ENCODE measurements at places on chromosomes 2 and 18. TPM values are rescaled to one million over a fixed set of nuclear protein-coding genes. Genes with fewer than 3 reads are reported as not detected.

DNA sequence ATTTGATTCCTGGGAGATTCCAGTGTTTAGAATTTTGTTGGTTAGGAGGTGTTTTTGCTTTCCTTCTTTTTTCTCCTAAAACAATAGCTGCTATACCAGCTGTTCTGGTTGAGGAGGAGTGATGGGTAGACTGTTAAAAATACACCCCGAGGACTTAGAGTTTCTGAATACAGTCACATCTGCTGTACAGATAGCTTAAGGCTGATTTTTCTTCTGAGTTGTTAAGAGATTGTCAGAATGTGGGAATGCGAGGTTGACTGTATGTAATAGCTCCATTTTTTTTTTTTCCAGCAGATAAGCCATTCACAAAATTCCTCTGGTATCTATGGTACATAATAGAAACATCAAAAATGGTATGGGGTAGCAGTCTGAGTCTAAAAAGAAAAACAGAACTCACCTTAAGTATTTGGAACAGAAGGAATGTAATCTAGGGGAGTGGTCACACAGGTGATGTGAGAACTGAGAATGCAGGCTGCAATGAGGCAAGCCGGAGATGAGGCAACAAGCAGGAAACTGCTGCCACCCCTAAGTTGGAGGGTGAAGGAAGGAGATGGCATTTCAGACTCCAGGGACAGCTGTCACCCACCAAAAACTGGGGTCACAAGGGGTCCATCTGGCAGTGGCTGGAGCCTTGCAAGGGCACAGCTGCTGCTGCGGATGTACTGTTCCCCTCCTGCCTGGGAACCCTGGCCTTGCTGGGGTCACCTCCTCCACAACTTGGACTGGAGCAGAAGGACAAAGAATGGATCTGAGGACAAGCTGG lies 2.4 kb downstream of the DGKD start:
- DNase-seq: no peak

DNA sequence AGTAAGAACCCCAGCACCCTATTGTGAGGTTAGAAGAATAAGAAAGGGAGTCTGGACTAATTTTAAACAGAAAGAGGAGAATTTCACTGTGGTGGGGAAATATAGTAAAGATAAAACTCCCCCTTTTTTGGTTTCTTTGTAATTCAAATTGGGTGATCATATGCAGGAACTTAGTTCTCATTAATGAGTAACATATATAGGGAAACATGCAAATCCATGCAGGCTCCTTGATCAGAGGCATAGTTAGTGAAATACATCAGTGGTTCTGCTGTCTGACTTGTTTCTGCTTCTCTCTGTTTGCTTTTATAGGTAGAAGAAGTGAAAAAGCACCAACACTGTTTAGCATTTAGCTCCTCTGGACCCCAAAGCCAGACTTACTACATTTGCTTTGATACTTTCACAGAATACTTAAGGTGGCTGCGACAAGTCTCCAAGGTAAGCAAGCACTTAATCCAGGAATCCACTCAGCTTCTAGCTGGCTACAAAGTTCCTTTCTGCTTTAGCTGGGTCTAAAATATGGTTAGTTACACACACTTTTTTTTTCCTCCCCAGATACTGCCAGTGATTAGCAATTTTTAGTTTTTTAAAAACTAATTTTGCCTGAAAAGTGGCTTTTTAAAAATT lies 123.2 kb downstream of the PHLPP1 start:
- DNase-seq: no peak

GRCh38 chr2:44778671-44779476 lies 162.6 kb upstream of the SIX3 start:
- DNase-seq: no peak

GRCh38 chr2:116917196-116917595 lies 897.3 kb upstream of the DDX18 start:
- DNase-seq: no peak

DNA sequence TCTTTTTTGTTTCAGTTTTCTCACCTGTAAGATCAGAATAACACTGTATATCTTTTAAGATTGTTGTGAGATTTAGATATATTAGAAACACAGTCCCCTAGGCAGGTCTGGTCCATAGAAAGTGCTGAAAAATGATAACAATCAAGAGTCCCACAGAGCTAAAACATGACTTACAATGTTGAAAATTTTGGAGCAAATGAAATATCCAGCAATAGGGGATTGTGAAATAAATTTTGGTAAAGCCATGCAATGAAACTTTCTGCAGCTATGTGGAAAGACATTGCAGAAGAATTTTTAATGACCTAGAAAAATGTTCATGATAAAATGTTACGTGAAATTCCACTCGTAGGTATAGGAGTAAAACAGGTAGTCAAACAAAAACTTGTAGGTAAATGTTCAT lies 127.6 kb upstream of the SERPINE2 start:
- no peak for DNase-seq

DNA sequence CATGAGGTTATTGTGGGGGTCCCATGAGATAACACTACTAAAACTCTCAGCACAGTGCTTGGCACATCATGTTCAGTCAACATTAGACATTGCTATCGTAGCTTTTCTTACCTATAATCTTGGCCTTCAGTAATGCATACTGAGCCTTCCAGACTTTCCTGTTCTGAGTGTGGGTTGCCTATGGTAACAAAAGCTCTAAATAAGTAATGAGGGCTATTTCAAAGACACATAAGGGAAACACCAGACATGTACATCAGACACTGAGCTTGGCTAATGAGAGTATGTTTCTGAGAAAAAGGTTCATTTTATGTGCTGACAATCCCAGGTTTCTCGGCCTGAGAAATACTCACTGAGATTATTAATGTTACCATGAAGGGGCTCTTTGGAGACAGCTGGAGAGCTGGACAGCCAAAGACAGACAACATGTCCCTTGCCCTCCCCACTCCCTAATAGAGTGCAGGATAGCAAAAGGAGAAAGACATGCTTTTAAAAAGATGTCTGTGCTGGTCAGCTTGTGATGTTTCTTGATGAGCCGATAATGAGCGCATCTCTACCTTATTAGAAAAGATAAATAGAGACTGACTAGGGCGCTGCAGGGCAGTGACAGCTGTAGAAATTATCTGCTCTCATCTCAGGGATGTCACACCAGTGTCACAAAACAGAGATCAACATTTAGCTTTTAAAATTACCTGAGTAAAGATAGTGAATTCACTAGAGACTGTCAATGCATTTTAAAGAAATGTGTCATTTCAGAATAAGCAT lies 25.4 kb downstream of the POLE4 start:
- no peak for DNase-seq

DNA sequence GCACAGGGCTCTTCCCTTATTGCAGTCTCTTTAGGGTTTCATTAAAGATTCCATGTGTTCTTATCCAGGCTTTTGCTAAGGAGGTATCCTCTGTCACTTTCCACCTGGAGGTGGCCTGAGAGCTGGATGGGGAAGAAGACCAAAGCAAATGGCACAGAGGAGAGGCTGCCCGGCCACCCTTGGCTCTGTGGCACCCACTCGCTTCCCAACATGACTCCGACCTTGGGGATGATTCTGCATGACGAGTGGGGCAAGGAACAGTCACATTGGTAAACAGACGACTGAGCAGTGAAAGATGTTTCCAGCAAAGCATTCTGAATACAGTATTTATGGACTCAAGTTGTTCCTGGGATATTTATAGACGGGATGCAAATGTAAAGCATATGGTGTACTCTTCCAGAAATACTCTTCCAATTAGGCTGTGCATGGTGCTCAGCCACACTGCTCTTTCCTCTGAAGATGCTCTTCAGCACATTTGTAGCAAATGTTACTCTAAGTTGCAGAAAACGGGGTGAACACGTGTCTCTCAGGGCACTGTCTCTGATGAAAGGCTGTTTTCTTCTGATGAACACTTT lies 377.1 kb upstream of the HS6ST1 start:
- no peak for DNase-seq

GRCh38 chr18:32958746-32959145 lies 185.9 kb upstream of the KLHL14 start:
- DNase-seq: no peak

DNA sequence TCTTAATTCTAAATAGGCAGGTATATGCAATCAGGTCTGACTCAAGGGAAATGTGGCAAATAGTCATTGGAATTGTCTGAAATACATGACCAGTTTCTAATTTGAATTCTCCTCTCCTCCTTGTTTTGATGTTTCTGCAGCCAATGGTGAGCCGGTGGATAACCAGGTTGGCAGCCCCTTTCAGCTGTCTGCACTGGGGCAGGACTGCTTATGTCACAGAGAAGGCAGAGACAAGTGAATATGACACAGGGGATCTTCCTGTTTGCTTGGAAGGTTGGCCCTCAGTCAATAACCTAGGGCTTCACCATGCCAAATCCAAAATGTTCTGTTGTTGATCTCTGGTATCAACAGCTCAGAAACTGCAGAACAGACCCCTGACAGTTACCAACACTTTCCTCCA lies 12.1 kb downstream of the MYT1L start:
- no peak for DNase-seq

DNA sequence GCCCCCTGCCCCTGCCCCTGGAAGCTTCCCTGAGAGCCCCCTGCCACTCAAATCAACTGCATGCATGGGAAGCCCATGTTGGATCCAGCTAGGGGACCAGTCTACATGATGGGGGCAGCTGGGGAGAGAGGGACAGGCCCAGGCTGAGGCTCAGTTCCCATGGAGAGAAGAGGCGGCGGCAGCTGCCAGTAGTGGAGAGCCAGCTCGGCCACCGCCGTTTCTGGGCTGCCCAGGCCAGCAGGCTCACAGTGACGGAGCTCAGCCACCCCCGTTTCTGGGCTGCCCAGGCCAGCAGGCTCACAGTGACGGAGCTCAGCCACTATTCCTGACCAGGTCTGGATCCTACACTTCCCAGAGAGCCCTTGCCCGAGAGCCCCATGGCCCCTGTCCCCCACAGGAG lies 3.6 kb downstream of the MAB21L4 start:
- no peak for DNase-seq

DNA sequence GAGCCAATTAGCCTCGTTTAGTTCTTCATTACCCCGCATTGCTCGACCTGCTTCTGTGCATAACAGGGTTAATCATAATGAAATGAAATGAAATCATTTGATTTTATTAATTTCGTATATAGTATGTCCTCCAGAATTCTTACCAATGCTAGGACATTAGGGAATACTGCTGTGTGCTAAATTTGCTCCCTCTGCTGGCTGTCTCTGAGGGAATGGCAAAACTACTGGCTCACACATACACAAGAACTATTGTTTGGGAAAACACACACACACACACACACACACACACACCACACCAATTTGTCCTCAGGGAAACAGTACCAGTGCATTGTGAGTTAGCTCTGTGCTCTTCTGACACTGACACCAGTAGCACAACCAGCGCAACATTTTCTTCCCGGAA lies 273.3 kb upstream of the TCF4 start:
- no peak for DNase-seq

DNA sequence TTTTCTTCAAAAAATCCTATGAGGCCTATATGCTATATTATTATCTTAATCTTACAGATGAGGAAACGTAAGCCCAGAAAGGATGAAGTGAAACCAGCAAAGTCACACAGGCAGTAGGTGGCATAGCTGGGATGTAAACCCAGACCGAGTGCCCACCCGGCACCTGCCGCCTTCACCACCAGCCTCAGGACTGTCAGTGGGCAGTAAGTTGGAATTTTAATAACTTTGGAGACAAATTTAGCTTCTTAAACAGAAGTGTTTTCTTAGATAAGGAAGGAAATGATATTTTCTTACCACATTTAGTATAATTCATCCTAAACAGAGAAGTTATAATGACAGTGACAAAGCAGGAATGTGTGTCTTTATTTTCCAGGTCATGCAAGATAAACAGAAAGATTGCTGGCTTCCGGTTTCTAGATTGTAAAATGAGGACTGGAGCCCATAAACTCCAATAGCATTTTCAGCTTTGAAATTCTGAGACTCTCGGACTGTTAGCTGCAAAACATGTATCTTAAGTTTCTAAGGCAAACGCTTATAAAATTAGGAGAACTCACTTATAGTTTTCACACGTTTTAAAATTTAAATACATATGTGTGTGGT lies 59.3 kb downstream of the CD8B2 start:
- DNase-seq: no peak

DNA sequence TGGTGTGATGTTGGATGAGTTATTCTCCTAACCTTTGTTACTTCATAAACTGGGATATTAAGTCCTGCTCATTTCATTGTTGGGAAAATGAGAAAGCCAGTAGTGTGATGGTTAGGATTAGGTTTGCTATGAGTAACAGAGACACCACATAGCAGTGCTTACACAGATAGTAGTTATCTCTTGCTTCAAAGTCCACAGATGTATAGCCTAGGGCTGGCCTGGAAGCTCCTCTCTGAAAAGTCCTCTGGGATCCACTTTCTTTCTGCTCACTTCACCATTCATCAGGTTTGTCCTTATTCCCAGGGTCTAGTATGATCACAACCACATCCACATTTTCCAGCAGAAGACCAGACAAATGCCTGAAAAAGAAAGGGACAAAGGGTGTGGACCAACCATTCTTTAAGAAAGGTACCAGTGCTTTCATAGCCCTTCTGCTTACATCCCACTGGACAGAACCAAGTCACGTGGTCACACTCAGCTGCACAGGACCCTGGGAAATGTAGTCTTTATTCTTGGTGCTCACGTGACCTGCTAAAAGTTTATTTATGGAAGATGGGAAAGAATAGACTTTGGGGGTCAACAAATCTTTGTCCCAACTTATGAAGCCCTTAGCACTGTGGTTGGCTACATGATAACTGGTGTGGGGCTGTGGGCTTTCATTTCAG lies 108.9 kb downstream of the INSIG2 start:
- DNase-seq: no peak

FBXO11 gene
- 24.7 TPM for polyA plus RNA-seq

FSIP2 gene
- polyA plus RNA-seq: 0.38 TPM

SNORC gene
- 0.66 TPM for polyA plus RNA-seq

NIFK gene
- 39.4 TPM for polyA plus RNA-seq

MERTK gene
- 0.14 TPM for polyA plus RNA-seq
